ELR (cell line): ENCODE measurements at places on chromosomes 13 and 19.
A peak's percentile ranks its signal among the peaks of the same experiment; 100 is the strongest.

- no peak for DNase-seq
Measured at GRCh38 chr13:95235199-95235756, 66.0 kb downstream of the ABCC4 start.

DNA sequence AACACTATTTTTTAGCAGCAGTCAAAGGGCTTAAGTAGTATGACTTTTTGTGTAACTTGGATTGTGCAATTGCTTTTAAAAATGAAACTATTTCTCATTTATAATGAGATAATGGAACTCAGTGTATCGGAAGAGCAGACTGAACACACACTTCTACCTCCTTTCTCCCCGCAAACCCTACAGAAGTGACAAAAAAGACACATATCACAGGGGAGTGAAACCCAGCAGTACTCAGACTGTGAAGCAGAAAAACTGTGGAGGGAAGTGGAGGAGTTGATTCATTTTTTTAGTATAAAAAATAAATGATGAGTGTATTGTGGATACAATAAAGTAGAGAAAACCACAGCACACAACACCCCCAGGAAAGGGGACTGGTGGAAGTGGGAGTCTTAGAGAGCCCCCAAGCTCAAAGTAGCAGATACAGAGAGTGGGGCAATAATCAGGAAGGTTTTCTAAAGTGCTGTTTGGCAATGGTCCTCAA, 9.7 kb downstream of the LPAR6 start:
- no peak for DNase-seq

GRCh38 chr13:106088085-106088484, 447.4 kb downstream of the EFNB2 start:
- DNase-seq, result peak; percentile 10

- no peak for DNase-seq
Measured at GRCh38 chr19:47486900-47487299, 2.9 kb upstream of the KPTN start.

DNA sequence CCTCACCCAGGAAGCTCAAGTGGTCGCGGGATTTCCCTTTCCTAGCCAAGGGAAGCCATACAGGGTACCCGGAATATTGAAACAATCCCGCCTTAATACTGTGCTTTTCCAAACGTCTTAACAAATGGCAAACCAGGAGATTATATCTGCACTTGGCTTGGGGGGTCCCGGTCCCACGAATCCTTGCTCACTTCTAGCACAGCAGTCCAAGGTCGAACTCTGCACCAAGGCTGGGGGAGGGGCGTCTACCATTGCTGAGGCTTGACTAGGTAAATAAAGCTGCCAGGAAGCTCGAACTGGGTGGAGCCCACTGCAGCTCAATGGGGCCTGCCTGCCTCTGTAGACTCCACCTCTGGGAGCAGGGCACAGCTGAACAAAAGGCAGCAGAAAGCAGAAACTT, 1644.8 kb downstream of the PCDH9 start:
- DNase-seq, result no peak

DNA sequence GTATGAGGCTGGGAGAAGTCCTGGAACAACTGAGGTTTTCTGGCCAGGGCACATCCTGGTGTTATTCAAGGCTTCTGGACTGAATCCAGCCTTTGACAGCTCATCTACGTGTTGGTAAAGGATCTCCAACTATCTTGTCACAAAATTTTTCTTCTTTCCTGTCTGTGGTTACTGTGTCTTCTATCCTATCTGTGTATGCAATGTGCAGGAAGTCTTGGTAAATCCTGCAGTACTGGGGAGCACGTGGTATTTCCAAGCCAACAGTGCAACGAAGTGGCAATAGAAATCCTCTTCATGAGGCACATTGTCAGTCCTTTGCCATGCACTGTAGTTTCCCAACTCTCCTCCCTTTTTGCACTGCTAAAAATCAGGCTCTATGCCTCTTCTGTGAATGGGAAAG, 86.7 kb downstream of the ZNF100 start:
- no peak for DNase-seq

GRCh38 chr13:47327861-47328260, 431.0 kb upstream of the HTR2A start:
- no peak for DNase-seq

DNA sequence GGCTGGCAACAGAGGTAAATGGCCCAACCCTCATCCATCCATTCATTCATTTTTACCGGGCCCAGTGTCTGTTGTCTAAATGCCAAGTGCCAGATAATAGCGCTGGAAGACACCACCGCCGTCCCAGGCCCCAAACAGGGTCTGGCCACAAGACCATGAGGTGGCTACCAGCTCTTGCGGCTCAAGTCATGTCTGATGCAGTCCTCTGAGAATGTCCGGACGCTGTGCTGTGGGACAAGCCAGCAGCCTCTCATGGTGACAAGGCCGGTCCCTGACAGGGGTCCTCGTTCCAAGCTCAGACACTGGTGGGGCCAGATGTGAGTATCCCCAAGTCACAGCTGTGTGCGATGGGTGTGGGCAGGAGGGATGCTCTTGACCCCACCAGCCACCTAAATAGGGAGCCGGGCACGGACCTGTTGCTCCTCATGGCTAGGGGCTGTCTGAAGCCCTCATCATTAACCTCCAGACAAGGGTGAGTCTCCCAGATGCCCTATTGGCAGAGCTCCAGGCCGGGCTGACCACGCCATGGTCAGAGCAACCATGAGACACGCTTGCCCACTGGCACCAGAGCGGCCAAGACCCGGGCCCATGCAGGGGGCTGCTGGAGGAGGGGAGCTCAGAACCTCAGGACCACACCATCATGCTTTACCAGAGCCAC, 58.4 kb downstream of the MLLT1 start:
- no peak for DNase-seq

GRCh38 chr19:12646551-12646950, 20.0 kb downstream of the MAN2B1 start:
- DNase-seq, result no peak

- no peak for DNase-seq
Measured at GRCh38 chr19:1901940-1902404, 3.2 kb upstream of the ADAT3 start.

DNA sequence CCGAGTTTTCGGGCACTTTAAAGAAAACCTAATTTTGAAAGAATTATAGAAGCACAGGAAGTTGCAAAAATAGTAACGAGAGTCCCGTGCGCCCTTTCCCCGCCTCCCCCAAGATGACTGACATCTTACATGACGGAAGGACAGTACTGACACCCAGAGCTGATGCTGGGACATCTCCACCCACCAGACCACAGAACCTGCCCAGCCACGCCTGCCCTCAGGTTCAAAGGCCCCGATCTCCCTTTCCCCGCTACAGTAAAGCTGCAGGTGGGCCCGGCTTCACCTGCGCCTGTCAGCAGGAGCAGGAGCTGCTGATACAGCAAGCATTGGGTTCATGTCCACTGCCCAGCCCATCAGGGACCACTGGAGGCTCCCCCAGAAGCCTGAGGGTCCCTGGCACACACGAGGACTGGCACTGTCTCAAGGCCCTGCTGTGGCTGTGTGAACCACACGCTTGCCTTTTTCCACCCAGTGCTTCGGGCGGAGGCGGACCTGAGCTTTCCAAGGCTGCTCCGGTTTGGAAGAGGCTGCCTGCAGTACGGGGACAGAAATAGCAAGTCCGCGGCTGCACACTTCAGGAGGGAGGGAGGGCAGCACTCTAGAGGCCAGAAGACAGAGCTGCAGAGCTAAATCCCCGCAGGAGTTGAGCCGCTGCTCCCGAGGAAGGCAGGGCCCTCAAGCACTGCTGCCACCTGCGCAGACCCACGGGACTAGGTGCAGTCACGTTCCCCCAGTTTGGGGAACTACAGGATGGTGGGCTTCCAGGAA, 8.7 kb downstream of the MAP2K2 start:
- DNase-seq, result no peak

- peak; percentile 41 for DNase-seq
Measured at GRCh38 chr13:59745392-59745788, 418.3 kb downstream of the DIAPH3 start.

- no peak for DNase-seq
Measured at GRCh38 chr19:12838886-12839756, 806 bp downstream of the MAST1 start.

- peak; percentile 68 for DNase-seq
Measured at GRCh38 chr13:77300176-77301037, 26.5 kb downstream of the MYCBP2 start.

GRCh38 chr13:95239283-95239682, 62.0 kb downstream of the ABCC4 start:
- no peak for DNase-seq
